ENCODE measurements at places on chromosomes 16 and 17. TPM values are rescaled to one million over a fixed set of nuclear protein-coding genes. Genes with fewer than 3 reads are reported as not detected.

Gene TP53TG3C
- not detected for total RNA-seq

DNA sequence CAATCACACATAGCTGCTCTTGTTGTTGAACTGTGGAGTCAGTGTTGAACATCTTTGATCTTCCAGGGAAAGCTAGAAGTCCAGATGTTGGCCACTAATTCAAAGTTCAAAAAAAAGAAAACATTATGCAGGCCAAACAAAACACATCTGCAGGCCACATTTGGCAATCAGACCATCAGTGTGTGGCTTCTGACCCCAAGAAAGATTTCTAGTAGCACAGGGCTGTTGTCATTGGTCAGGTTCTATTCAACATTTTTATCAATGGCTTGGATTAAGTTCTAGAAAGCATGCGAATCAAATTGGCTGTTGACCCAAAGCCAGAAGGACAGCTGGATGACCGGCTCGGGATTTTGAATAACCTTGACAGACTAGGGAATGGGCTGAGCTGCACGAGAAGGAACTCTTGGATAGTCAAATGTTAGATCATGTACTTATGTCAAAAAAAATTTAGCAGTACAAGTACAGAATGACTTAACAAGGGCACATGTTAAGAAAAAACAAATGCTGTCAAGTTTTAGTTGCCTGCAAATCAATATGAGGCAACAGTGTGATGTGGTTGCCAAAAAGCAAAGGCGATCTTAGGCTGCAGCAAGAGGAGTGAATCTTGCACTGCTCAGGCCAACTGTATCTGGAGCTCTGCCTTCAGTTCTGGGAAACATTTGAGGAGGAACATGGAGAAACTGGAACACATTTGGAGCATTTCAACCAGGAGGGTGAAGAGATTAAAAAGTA, 187.6 kb downstream of the RGS9 start:
- no peak for DNase-seq

Gene IQCK
- 5.7 TPM for total RNA-seq

DNA sequence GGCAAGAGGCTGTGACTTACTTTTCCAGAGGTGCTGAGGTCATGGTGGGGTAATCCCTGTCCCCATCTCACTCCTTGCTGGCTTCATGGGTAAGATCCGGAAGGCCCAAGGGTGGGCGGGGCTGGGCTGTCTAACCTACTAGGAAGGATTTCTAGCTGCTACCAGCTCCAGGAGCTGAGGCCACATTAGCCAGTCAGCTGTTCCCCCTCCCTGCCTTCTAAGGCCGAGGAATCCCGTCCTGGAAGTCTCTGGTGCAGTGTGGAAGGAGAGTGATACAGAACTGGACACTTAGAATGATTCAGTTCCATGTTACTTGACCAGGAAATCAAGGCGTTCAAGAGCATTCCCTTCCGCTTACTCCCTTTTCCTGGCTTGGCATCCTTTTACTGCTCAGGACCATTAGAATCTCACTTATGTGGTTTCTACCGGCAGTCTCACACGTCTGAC, 8.9 kb downstream of the GNGT2 start:
- DNase-seq, result no peak

- no peak for DNase-seq
Measured at GRCh38 chr16:7843261-7843660, 510.6 kb downstream of the RBFOX1 start.

DNA sequence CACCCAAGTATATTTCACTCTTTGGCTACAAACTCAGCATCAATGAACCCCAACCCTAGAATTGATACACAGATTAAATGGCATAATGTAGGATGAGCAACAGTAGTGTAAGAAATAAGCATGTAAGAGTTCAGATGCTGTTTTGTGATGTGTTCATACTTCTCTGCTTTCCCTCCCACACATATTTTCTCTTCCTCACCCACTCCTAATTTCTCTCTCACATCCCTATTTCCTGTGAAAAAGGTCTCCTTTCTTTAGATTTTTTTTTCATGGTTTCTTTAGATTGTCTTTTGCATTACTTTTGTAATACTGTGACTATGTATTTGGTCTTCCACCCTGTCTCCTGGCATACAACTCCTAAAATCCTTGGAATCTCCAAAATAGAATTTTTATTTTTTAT, 21.7 kb downstream of the CREBBP start:
- DNase-seq, result no peak

Gene ELMO3
- total RNA-seq, result 57.4 TPM

DNA sequence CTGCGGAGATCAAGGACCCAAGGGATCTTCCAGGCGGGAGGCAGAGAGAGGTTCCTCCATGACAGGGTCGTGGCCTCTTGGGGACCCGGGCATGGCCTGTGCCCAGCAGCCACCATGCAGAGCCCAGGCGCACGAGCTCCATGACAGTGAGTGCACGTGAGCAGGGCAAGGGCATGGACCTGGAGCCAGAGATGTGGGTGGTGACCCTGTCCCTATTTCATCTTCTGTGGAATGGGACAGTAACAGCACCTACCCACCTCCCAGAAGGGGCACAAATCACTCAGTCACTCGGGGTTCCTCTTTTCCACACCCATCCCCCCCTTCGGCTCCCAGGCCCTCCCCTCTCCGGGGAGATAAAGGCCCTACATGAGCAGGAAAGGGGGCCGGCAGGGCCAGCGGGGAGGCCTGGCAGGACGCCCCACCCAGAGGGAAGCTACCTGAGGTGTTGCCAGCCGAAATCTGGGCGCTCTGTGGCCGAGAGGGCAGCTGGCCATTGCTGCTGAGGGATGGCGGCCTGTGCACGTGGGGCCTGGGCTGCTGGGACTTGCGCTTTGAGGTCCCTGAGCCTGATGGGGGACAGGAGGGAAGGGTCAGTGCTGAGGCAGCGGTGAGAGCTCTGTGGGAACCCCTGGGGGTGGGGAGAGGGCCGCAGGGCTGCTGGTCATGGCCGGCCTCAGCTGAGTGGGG, 10.4 kb downstream of the UBALD2 start:
- DNase-seq, result no peak

DNA sequence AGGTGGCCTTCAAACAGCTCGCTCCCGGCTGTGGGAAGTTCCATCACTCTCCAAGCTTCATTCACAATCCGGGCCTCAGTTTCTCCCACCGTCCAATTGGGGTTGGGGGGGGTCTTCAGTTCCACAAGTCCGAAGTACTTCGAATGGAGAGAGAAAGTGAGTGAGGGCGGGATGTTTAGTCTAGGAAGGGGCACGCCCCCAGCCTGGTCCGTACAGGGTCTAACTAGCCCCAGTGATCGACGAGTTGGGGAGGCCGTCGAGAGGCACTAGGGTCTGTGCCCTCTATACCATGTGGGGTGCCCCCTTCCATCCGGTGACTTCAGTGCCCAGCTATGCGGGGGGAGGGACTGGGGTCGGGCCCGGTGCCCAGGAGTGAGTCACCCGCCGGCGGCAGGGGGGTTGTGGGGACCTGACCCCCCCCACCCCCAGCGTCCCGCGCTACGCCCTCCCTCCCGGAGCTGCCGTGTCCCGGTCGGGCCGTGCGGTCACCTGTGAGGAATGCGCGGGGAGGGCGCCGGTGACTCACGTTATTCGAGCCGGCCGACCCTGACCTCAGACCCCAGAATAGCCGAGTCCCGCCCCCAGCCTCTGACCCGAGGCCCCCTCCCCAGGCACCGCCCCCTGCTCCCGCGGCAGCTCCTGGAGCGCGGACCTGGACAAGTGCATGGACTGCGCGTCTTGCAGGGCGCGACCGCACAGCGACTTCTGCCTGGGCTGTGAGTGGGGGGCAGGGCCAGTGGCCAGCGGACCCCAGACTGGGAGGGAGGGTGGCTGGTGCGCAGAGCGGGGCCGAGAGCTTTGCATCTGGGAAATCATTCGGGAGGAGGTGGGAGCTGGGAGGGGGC, 658 bp downstream of the TNFRSF12A start:
- DNase-seq, result peak; percentile 92

DNA sequence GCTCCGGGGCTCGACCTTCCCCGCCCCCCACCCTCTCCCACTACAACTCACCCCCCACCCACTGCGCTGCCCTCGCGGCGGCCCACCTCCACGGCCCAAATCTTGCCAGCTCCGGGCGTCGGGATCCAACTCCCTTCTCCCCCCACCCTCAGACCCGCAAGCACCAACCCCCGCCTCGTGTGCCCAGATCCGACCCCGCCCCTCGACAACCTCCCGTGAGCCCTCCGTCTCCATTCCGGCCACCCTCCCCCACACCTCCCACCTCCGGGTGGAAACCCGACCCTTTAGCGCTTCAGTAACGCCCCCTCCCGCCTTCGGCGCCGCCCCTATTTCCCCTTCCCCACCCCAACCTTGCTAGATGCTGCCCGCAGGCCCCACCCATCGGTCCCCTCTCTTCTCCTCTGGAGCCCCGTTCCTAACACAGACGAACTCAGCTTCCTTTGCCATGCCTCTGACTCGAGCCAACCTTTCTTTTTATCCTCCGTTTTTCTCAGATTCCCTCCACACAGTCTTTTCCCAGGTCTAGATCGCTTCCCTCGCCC, 717 bp downstream of the UBE2Z start:
- DNase-seq, result peak; percentile 60

- no peak for DNase-seq
Measured at GRCh38 chr16:30151091-30151490, 28.1 kb upstream of the MAPK3 start.

GRCh38 chr16:58211846-58212245, 13.9 kb upstream of the CSNK2A2 start:
- DNase-seq, result no peak

GRCh38 chr17:3665834-3666233, 2.5 kb downstream of the TAX1BP3 start:
- DNase-seq, result no peak

GRCh38 chr17:58336456-58337209, 8.0 kb upstream of the TSPOAP1 start:
- DNase-seq, result no peak

GRCh38 chr17:67244431-67245072, 444 bp downstream of the HELZ start:
- no peak for DNase-seq

Gene CSH2
- total RNA-seq, result not detected

GRCh38 chr17:6066183-6066948, 3.8 kb upstream of the WSCD1 start:
- DNase-seq, result no peak

Gene TNFSF13
- total RNA-seq, result 15.6 TPM

DNA sequence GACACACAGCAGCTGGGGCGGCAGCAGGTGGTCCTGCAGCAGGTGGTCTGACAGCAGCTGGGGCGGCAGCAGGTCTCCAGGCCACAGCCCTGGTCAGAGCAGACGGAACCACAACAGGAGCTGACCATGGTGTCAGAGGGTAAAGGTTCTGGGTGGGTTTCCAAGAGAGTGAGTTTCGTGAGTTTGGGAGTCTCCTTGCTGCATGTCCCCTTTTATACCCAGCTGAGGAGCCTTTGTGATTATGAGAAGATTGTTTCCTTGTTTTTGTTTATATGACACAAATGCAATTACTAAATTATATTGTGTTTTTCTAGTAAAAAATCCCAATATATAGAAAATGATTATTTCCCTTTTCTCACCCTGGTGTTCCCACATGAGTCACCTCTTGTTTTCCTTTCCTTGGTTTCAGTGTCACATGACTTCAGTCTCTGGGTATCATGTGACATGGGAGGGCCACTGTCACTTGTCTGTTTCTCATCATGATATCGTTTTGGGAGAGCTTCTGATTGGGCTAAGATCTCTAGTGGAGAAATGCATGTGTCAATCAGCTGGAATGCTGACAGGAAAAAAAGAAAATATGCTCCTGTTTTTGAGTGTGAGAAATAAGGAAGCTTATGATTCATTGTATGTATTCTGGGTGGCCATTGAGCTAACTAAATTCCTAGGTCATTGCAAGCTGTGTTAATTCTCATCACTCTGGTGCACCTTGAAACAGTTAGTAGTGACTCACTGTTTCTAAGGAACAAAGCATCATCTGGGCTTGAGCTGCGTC, at the start of gene KRTAP4-6:
Gene KRTAP4-6, minus strand, starts transcription at position 185 of the 772 bp plus-strand sequence. Its CDS starts 57 bp downstream, at position 128.
- no peak for DNase-seq

Gene CA4
- 0.10 TPM for total RNA-seq

DNA sequence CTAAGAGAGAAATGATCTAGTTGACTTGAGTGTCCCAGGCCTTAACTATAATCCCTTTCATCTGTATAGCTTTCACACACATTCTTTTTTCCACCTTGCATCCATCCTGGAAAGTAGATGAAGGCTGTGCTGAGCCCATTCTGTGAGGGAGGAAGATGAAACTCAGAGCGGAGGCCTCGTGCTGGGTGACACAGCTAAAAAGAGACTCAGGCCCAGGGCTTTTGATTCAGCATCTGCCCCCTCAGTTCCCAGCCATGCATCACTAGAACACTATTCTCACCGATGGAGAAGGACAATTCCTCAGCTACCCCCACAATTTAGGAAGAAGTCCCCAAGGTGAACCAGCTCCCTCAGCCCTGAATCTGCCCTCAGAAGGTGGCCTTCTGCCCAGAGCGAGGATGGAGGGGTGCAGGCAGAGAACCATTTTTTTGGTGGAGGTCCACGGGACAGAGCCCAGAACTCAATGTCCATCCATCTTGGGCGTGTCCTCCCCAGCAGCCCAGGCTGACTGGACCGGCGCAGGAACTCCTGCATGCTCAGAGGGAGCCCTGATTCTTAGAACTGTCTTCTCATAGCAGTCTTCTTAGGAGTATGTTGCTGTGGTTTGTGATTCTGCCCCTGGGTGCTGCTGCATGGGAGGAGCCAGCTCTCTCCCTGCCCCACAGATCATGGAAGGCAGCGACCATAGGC, 5.8 kb upstream of the MYCBPAP start:
- DNase-seq, result no peak

GRCh38 chr17:44267165-44267455, 825 bp downstream of the SLC4A1 start:
- no peak for DNase-seq
